ENCODE measurements at places on chromosomes 5 and 9.

GRCh38 chr5:126852091-126852571 lies 75.2 kb downstream of the LMNB1 start:
- DNase-seq: no peak

- no peak for DNase-seq
Measured at GRCh38 chr9:108475813-108476212, 380.0 kb downstream of the ACTL7B start.

DNA sequence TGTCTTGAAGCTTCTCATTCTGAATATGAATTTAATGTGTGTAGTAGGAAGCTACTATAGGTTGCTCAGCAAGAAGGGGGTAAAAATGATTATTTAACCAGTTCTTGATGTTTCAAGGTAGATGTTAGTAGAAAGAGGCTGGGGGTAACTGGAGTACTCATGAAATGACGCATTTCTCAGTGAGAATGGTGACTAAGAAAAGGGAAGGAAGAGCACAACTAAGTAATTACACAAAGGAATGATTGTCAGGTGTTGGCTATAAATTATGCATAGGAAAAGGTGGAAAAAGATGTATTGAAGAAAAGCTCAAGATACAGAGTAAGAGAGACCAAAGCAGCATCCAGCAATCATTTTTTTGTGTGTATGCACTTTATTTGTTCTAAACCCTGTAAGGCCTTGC lies 1.4 kb upstream of the PSIP1 start:
- no peak for DNase-seq

DNA sequence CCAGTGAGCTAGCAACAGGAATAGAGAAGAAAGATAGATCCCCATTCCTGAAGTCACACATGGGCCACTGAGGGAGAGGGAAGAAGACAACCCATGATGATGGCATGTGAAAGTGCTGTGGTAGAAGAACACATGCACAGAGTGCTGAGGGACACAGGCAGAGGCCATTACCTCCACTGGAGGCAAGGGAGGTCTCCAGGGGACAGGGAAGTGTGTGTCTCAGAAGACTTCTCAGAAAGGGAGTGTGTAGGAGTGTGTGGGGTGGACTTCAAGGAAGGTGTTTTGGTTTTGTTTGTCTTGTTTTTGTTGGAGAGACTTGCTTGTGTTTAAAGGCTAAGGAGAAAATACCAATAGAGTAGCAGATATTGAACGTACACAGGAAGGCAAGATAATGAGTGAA lies 77.0 kb upstream of the SMARCA2 start:
- no peak for DNase-seq

DNA sequence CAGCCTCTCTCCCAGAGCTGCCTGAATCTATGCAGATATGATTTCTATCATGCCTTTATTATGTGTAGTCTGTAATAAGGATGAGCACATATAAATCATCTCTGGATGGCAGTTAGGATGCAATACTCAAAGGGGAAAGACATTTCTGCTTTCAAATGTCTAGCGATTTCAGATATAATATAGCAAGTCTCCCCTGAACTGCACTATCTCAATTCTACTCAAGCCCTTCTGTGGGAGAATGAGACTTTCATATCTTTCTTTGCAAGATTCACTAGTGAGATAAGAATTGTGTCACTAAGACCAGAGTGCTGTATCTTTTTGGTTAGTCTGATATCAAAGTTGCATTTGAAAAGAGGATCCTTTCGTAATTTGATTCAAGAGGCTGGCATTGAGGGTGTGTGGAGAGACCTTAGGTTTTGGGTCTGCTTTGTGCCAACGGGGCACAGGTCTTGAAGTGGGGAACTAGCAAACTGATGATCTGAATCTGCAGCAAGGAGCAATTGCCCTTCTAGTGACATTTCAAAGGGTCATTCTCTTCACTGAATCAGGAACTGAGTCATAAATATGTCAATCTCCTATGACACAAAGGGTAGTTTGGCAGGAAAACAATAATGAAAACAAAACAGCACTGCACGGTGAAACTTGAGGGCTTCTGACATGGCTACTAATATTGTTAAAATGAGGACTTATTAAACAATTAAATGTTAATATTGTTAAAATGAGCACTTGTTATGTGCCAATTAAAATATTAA lies 305.5 kb upstream of the CLINT1 start:
- no peak for DNase-seq

- no peak for DNase-seq
Measured at GRCh38 chr9:32706004-32706724, 70.7 kb upstream of the TAF1L start.

DNA sequence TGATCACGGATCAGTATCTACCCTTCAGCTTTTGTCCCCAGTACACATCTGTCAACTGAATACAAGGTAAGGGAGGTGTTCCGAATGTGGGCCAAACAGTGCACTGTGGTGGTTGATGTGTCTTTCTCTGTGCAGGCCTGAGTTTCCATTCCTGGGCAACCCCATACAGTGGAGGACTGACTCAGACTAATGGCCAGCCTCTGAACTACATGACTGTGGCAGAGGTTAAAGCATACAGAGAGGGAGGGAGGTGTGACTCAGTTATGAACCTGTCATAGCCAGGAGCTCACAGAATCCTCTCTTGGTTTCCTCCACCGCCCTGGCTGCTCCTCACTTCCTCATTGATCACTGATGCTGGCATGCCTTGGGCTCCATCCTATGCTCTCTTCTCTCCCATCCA lies 136.4 kb upstream of the TAS2R1 start:
- no peak for DNase-seq

GRCh38 chr5:93790401-93790800 lies 49.0 kb upstream of the POU5F2 start:
- DNase-seq: no peak

- DNase-seq: no peak
Measured at GRCh38 chr5:61599370-61600122, 267.5 kb downstream of the ZSWIM6 start.

- no peak for DNase-seq
Measured at GRCh38 chr9:132752877-132753592, 82.8 kb downstream of the GTF3C4 start.

DNA sequence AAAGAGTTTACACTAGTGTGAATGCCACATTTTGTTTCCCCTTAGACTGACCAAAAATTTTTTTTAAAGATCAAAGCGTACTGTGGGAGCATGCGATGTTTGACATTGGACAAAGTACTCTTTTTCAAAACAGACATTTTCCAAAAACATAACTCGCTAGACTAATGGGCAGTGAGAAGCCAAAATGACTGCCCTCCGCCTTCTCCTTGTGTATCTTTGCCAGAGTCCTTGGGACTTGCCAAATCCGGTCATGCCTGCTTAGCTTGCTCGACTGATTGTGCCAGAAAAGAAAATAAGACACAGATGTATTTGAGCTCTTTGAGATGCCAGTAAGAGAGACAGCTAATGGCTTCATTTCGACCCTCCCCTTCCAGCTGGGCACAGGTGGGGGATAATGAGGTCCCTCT lies 157.5 kb downstream of the MAPKAP1 start:
- DNase-seq: no peak

GRCh38 chr5:150779397-150780186 lies 1.0 kb downstream of the SMIM3 start:
- DNase-seq: no peak

DNA sequence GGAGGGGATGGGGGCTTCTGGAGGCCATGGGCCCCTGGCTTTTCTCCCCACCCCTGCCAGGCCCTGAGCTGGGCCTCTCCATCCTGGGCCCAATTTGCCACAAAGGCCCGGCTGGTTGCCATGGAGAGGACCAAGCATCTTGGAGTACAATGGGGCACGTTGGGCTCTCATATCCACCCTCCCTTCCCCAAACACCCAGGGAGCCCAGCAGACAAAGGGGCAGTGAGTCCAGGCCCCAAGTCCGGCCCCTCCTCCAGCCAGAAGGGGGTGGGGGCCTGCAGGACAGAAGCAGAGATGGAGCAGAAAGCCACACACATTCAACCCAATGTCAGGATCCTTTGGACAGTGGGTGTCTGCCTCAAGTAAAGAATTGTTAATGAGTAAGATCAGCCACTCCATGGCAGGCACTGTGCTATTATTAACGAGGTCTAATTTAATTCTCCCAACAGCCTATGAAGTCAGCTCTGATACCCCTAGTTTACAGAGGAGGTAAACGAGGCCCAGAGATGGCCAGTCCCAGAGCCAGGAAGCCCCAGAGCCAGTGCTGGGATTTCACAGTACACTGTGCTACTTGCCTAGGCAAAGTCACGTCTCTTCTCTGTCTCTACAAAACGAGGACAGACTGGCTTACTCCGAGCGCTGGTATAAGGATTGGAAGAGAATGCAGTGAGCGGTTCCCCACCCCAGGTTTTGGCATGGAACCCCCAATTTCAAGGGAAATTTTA lies 2.3 kb downstream of the CRB2 start:
- no peak for DNase-seq

DNA sequence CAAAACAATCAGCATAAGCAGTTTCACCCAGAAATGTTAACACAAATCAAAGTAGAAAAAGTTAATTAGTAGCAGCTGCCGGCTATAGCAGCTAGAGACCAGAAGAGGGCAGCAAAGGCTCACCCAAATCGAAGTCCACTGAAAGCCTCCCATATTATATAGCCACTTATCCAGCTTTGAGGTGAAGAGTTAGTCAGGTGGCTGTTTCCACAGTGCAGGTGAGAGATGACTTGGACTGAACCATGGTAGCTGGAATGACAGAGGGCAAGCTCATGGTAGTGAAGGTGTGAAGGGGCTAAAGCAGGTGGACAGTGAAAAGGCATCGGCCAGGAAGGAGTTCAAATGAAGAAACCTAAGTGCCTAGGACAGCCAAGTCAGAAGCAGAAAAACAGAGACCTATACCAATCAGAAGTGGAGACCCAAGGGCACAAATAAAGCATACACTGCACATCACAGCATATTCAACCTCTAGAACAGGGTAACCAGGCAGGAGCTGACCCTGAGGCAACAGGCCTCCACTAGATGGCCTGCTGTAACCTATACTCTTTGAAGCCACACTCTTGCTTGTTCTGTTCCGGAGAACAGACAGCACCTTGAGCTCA lies 7.2 kb upstream of the RNF38 start:
- peak; percentile 27 for DNase-seq

DNA sequence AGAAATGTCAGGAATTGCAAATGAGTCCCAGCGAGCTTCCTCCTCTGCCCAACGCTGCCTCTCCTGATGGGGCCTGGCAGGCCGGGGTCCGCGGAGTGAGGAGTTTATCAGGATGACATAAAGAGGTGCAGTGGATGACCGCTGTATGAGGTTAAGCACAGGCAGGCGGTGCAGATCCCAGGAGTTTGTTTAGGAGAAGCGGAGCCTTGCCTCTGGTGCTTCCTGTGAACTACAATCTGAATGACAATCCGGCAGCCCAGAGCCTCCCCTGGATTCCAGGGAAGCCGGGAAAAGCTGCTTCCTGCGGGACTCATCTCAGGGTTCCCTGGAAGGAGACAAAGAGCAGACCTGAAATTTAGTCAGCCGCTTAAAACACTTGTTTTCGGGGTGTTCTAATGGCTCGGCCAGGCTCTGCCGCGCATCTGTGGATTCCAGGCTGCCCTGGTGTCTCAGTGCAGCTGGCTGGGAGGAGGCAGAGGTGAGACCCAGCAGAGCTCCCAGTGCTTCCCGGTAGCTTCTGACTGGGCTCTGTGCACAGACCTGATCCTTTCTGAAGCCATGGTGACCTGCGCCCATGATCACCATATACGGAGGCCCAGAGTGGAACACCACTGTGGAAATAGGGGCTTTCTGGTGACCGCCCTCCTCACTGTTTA lies 69.8 kb upstream of the IRX4 start:
- no peak for DNase-seq

GRCh38 chr5:92635001-92635461 lies 946.0 kb downstream of the NR2F1-AS1 start:
- DNase-seq: no peak

DNA sequence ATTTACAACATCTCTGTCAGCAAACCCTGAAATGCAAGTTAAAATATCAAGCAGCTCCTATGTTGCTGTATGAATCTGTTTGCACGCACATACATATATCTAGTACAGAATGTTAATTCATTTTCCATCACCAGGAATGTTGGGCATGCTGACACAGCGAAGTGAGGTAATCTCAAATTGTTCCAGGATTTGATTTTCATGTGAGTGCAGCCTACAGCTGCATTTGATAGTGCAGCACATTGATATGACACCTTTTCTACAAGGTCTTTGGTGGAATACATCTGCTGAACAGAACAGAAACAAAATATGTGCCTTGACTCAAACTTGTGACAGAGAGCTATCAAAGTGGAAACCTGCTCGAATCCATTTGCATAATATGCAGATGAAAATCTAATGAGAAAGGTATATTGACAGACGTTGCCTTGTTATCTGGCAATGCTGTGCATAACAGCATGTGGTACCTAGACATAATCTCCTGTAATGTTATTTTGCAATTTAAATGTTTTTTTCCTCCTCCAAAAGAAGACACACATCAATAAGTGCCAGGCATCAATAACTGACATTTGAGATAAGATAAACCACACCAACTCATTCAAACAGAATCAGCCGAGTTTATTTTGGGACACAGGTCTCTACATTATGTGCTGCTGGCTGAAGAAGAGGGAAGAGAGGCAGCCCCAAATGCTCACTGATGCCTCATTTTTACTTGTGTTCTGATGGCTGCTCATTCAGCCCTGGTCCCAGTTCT lies 512.2 kb downstream of the ZNF608 start:
- no peak for DNase-seq

GRCh38 chr9:29875547-29875946 lies 2302.3 kb upstream of the C9orf72 start:
- DNase-seq: no peak

DNA sequence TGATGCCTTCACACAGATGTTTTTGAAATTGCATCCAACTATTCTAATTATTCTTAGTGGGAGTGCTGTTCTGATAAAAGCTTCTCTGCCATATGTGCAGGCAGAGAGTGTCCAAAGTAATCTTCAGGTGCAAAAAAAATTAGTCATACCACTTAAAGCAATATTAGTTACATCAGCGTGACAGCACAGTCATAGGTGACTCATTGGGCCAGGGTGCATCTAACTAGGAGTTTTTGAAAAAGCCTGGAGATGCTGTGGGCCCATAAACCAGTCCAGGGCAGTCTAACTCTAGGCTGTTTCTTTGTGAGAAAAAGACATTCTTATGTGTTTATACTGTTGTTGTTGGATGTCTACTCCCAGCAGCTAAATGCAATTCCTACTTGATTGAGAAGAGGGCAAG lies 33.0 kb upstream of the C6 start:
- DNase-seq: no peak

DNA sequence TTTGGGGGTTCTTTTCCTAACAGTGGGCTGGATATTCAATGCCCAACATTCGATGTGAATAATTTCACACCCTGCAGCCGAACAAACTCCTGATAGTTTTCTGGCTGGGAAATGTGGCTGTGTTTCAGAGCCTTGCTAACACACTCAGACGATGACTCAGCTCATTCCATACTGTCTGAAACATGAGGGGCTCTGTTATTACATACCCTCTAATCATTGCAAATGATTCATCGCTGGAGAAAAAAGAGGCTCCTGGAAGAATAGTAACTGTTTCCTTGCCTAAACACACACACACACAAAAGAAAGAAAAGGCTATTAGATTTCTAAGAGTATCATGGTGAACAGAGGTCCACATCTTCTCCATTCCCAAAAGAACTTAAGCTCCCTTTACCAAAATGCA lies 75.8 kb downstream of the OXCT1 start:
- no peak for DNase-seq

- DNase-seq: no peak
Measured at GRCh38 chr5:107952450-107952849, 281.7 kb upstream of the EFNA5 start.

- no peak for DNase-seq
Measured at GRCh38 chr5:124519396-124519795, 227.0 kb downstream of the ZNF608 start.

GRCh38 chr9:78169125-78169524 lies 66.8 kb upstream of the CEP78 start:
- no peak for DNase-seq

- no peak for DNase-seq
Measured at GRCh38 chr5:142481410-142481809, 156.6 kb upstream of the SPRY4 start.

- DNase-seq: no peak
Measured at GRCh38 chr9:71781391-71781790, 13.1 kb upstream of the CEMIP2 start.

All from activated CD8-positive, alpha-beta memory T cell treated with anti-CD3 and anti-CD28 coated beads for 1 hour (primary cell).